Stimulated activated CD4-positive, alpha-beta T cell treated with anti-CD3 and anti-CD28 coated beads, TNF-alpha, amount 100 ng/mL, for 48 hours (primary cell): ENCODE measurements at places on chromosomes 11 and 22.

- DNase-seq: no peak
These were observed 55.9 kb downstream of the APOL1 start for GRCh38 chr22:36308880-36309279.

DNA sequence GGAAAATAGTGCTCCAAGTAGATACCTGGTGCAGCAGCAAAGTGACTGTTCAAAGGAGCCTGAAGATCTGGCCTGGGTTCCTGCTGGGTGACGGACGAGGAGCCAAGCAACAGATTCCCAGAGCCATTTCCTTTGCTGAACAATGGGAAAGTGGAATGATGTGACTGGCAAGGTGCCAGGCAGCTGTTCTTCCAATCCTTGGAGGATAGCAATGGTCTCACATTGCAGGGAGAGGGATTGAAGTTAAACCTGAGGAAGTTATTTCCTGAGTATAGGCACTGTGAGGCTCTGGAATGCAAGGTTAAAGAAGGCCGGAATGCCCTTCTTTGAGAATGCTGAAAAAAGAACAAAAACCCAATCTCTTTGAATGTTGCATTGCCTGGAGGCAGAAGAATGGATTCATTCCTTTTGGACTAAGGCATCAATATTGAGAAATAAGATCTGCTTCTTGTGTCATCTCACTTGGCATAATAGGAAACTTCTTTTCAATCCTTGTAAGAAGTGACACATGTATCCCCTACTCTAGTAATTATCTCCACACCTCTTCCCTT lies 223.8 kb downstream of the BLID start:
- DNase-seq: no peak

GRCh38 chr11:14539982-14540421 lies 19.8 kb upstream of the PSMA1 start:
- no peak for DNase-seq

- DNase-seq: peak; percentile 64
These were observed 26.0 kb downstream of the ZNRF3 start for GRCh38 chr22:28909375-28909774.

DNA sequence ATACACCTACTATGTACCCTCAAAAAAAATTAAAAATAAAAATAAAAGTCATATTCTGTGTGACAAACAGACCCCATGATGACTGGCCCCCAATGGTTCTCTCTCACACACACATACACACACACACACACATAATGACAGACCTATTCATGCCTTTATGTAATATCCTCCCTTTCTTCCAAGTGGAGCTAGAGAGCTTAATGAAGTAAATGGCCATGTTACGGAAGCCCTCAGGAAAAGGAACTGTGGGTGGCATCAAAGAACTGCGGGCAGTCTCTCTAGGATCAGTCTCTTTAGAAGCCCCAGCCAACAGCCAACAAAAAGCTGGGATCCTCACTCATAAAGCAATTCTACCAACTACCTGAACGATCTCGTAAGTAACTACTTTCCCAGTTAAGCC lies 125.5 kb downstream of the SIK3 start:
- no peak for DNase-seq

DNA sequence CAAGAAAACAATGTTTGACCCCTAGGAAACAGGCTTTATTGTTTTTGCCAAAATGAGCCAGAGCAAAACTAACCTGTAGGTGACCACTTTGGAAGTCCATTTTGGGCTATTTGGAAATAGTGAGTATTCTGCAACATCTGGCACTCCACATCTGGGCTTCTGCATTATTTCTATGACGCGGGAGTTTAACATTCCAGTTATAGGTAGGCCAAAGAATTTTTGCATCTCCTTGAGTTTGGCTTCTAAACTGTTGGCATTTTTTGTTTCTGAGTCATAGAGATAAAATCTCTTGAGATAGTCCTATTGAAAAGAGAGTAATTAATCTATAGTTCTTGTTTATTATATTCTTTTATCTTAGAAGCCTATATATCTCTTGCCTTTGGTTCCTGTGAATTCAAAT lies 2.9 kb downstream of the MMP7 start:
- DNase-seq: no peak

GRCh38 chr11:94144216-94144615 lies 15.6 kb downstream of the PANX1 start:
- DNase-seq: no peak

GRCh38 chr11:19729141-19729540 lies 16.5 kb downstream of the NAV2 start:
- DNase-seq: no peak

- DNase-seq: no peak
These were observed 38.4 kb downstream of the NOX4 start for GRCh38 chr11:89452780-89453179.

DNA sequence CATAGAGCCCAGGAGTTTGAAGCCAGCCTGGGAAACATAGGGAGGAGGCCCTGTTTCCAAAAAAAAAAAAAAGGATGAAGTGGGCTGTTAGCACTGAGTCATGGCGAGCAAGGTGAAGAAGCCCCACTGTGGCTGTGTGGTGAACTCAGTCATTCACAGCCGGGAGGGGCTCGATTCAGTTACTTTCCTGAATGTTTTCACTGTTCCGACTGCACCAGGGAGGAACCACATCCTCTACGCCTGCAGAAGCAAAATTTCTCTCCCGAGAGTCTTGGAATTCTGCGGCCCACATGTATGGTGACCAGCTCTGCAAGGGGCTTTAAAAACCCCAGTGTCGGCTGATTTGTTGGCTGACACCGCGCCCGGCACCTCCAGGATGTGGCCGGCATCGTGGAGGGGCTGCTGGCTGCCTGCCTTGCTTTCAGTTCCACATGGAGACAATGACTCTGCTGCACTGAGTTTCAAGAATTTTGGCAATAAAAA lies 27.8 kb upstream of the GRAMD4 start:
- no peak for DNase-seq

GRCh38 chr11:68584097-68584496 lies 100.2 kb upstream of the GAL start:
- DNase-seq: peak; percentile 11

DNA sequence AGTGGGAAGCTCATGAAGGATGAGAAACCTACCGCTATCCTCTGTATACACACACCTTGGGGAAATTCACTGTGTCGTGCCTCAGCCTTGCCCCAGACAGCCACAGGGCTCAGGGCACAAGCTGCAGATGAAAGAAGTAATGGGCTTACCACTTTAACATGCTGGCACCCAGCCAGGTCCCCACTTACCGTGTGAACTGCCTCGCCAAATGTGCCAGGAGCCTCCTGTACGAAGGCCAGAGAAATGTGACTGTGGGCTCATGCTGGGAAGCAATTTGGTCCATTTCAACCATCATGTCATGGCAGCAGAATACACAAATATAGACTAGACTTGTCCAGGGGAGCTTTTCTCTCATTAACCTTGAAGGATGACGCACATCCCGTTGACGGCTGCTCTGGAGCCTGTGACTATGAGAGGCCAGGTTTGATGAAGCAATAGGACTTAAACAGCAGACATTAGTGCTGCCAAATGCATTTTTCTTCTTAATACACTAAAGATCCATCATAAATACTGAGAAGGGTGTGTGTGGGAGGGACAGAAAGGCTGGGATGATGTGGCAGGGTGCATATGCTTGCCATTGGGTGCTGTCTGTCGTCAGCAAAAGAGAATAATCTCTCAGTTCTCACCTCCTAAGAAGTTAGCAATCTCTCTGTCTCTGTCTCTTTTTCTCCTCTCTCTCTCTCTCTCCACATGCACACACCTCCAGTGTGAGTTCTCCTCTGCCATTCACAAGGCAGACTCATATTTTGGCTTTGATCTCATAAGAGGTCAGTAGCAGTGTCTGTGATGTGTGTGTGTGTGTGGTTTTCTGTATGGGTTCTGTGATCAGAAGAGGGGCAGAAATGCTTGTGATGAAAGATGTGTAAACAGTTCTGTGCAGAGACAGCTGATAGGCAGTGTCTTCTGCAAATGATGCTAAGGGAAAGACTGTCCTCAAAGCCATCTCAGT lies 142.4 kb downstream of the KIRREL3 start:
- no peak for DNase-seq

DNA sequence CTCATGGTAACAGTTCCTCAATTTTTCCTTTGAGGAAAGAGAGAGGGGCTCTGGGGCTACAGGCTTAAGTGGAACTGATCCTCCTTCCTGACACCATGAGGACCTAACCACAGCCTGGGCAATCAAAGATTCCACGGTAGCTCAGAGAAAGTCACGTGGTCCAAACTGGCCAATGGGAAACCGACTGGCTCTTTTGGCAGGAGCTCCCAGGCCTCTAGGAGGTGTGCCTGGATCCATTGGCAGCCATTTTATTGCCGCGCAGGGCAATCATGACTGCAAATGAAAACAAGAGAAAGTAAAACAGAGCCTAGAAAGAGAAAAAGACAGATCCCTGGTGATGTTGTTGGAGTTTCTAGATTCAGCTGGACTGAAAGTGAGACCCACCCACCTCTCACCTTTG lies 27.3 kb upstream of the ASPHD2 start:
- no peak for DNase-seq

- no peak for DNase-seq
These were observed 46.7 kb downstream of the DSCAML1 start for GRCh38 chr11:117750357-117750756.

DNA sequence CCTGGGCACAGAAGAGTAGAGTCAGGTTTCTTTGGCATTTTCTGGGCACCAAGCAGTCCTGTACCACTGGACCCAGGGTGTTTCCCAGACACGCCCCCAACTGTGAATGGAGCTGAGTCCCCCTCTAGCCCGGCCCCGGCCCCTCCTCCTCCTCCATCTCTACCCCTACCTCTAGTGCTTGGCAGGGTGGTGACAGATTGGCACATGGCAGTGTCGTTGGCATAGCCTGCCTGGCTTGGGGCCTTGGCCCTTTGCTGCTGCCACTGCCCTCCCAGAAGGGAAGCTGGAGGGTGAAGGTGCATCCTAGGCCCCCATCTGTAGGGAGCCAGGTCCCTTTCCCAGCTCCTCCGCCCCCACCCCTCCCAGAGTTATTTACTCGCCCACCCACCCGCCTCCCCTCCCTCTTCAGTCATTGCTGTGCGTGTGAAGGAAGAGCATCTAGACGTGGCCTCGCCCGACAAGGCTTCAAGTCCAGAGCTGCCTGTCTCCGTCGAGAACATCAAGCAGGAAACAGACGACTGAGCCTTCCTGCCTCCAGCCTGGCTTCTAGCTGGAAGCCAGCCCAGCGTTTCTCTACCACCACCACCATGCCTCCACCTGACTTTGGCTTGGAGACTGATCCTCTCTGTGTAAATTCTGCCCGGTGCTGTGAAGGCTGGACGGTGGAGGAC lies 10.9 kb downstream of the CHADL start:
- no peak for DNase-seq

- DNase-seq: no peak
These were observed 73.8 kb downstream of the FAM76B start for GRCh38 chr11:95715777-95716241.

GRCh38 chr11:122724520-122724919 lies 69.0 kb downstream of the UBASH3B start:
- no peak for DNase-seq

GRCh38 chr22:44950806-44951509 lies 58.8 kb downstream of the PHF21B start:
- DNase-seq: no peak
